ENCODE measurements at places on chromosomes 2 and 18.

DNA sequence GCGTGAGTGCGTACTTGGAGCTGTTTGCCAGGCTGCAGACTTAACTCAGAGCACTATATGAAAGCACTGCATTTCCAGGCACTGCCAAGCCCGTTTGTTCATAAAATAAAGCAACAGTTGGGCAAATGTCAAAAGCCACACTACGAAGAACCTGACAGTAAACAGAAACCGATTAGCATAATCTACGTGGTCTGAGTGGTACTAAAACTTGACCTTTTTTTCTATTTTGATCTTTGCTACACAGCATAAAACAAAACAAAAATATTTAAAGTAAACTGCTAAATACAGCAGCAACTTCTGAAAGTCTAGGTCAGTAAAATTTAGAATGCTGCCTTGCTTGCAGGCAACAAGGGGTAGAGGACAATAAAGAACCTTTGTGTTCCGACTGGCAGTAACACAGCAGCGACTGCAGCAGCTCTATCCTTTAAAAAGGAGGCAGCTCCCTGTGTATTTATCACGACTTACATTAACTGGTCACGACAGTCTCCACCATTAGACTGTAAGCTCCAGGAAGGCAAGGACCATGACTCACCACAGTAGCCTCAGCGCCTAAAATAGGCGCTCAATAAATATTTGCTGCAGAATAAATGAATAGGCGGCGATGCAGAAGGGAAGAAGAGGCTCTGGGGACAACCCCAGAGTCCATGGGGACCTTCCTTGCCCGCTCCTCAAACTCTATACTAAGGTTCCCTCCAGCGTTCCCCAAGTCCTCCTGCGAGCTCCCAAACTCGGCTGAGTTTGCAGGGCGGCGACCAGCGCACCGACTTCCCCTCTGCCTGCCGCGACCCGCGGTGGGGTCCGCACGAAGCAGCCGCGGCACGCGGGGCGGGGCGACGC lies 902 bp downstream of the SS18 start:
- no peak for DNase-seq

- DNase-seq: no peak
Observed at GRCh38 chr2:173151671-173152401, 76.2 kb downstream of the MAP3K20 start.

GRCh38 chr2:58448065-58448507 lies 207.0 kb upstream of the FANCL start:
- no peak for DNase-seq

DNA sequence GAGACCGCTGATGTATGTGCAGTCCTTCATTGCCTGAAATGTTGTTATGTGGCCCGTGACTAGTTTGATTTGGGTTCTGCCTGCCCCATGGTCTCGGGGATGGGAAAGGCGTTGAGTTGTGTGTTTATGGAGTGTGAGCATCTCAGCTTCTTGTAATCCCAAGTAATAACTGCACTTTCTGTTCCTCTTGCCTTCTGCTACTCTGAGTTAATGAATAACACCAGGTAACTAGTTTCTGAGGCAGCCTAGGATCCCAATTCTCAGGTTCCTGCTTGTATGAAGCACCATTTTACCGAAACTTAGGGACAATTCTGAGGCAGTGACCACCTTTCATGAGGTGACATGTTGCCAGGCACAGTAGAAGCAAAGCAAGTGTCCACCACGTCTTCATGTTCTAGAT lies 170.0 kb downstream of the ALK start:
- DNase-seq: no peak

DNA sequence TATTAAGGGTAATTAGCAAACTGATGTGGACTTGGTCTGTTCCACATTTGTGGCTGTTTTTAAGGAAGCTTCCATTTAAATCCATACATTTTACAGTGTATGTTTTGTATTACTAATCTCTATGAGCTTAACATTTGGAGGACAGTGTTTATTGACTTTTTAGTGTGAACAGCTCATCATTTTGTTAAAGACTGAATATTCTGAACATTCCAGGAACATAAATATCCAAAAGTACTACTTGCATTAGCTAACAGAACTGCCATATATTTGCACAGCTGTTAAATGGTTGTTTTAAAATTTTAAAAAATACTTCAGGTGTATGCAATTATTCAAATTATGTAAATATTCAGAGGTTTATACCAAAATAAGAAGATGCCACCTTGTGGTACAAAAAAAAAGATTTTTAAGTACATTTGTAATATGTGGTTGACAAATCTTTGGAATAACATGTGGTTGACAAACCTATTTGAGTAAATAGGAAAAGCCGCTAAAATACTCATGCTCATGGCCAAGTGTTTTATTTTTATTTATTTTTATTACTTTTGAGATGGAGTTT lies 439.7 kb upstream of the FANCL start:
- no peak for DNase-seq

DNA sequence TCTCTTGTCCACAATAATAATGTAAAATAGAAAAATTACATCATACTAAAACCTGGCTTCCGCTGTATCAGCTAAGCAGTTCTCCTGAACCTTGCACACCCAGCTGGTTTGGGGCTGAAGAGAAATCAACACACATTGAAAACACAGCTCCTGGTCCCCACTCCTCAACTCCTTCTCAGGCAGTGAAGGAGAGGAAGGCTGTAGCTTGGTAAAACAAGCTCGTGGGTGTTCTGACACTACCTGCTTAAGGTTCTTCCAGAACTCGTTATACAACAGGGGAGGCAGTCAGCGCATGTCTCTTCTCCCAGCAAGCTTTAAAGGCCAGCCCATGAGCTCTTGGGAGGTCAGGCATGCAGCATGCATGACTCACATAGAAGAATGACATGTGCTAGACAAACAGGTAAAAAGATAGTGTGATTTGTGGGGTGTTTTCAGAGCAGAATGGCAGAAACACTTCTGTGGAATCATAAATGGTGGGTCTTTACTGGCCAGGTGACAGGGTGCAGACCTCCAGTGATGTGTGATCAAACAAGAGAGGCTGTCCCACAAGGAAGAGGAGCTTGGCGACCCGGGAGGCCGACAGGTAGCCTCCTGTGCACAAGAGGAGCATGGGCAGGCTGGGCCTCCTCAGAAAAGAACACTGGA lies 69.1 kb downstream of the UXS1 start:
- no peak for DNase-seq

DNA sequence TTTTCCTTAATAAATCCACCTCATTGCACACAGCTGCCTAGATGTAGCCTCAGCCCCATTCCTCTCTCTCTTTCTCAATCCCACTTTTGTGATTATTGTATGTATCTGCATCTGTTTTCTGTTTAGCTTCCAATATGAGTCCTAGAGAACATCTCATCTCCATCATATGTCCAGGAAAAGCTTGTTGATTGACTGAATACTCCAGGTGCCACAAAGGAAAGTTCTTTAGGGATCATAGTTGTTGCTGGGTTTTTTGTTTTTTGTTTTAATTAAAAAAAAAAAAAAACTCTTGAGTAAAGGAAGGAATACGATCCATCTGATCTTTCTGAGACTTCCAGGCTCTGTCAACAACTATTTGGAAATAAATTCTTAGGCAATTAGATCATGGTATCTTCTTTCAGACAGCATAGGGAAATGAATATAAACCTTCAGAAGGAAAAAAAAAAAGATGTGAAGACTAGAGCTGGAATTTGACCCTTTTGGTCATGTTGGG lies 42.5 kb downstream of the KIAA2012 start:
- DNase-seq: no peak

- DNase-seq: no peak
Observed at GRCh38 chr2:174972924-174973323, 32.3 kb downstream of the CHN1 start.
